Natural killer cell (primary cell): ENCODE measurements at places on chromosomes 4 and X. TPM values are rescaled to one million over a fixed set of nuclear protein-coding genes. Genes with fewer than 3 reads are reported as not detected.

Gene AMBN
- total RNA-seq, result not detected

Gene TRPC3
- total RNA-seq, result 0.49 TPM

Gene NEK1
- total RNA-seq, result 16.4 TPM

Gene IGBP1
- total RNA-seq, result 39.4 TPM

Gene LPAR4
- not detected for total RNA-seq

Gene PARM1
- total RNA-seq, result 0.14 TPM

Gene SOX3
- not detected for total RNA-seq

Gene PPBP
- 56.9 TPM for total RNA-seq

Gene CT45A6
- not detected for total RNA-seq

Gene ARHGEF9
- 52.3 TPM for total RNA-seq

Gene INTU
- total RNA-seq, result 0.08 TPM

Gene XK
- total RNA-seq, result 0.56 TPM

DNA sequence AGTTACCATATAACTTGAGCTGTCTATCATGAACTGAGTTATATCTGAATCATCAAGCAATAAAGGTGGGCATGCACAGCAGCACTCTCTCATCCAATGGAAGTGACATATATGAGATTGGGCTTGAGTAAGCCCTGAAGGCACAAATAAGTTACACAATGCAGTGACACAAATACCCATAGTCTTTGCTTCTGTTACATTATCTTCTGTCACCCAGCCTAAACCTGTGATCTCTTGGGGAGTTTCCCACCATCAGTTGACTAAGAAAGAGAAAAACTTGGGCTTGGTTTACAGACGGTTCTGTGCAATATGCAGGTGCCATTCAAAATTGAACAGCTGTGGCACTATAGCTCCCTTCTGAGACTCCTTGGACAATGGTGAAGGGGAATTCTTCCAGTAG, 138.8 kb upstream of the IL15 start:
- no peak for DNase-seq

DNA sequence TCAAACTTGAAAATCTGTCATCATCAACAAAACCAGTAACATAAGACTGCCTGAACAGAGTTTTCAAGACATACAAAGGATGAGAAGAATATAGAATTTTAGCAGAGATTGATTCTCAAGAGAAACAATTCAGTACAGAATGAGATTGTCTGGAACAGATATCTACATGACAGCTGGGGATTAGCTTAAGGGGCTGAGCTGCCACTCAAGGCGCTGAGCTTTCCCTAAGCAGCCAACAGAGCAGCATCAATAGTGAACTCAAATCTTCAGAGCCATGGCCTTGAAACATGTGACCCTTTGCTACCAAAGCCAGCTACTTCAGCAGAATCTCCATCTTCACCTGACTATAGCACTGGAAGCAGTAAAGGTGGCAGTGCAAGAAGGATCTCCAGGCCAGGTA, 24.3 kb upstream of the PCDH10 start:
- no peak for DNase-seq

DNA sequence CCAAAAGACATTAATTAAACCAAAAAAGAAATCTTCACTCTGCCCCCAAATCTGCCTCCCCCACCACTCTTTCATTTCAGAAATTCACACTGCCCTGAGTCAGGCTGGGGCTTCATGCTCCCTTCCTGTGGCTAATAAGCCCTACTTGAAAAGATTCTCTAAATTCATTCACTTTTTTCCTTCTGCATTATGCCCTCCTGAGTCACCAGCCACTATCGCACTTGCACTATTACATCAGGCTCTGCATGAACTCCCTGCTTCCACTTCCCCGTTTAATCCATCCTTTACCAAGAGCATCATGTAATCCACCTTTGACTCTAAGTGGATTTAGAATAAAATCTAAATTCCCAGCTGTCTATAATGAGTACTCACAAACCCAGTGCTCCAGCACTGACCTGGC, 295.4 kb upstream of the KLF3 start:
- DNase-seq, result no peak

DNA sequence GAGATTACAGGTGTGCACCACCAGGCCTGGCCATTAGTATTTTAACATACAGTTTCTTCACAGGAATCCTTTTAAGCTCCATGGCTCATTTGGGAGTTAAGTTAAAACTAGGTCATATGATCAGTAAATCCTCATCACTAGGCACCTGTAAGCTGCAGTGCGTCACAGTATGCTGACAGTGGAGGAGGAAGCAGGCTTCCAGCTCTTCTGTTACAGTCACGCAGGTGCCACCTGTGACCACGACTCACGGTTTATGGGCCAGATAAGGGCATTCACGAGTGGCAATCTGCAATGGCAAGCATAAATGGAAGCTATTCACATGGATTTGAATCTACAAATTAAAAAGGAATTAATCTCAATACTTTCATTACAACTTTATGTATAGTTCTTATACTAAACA, 129.4 kb upstream of the BCOR start:
- DNase-seq, result no peak

DNA sequence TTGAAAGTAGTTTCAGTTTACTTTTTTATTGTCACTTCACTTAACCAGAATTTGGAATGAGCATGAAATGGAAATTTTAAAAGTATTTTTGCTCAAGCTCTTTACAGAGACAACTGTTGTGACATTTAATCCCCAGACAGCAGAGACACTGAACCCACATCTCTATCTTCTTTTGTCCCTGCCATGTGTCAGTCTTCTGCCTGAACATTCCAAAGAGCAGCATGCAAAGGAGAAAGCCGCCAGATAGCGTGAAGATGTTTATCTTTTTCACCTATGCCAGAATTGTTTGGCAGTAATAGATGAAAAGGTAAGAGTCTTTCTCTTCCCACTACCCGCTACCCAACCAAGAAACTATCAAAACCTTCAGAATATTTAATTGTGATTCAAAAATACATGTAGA, 46.8 kb downstream of the NDNF start:
- DNase-seq, result no peak

DNA sequence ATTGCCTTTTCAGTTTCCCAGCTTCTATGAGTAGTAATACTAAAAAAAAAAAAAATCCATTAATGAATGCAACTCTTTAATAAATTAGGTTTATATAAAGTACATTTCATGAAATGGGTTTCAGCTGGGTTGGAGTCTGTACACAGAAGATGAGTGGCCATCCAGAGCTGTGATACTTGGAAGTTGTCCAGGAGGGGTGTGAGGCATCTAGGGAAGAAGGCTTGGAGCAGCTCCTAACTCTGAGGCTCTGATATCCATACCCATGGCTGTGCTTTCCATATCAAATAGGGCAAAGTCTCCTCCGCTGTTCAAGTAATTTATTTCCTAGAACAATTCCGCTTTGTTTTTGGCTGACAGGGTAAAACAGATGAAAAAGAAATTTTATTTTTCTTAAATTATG, 423.3 kb upstream of the TENM3 start:
- no peak for DNase-seq

GRCh38 chrX:40581336-40581920, 658 bp downstream of the ATP6AP2 start:
- DNase-seq, result no peak

GRCh38 chr4:159105761-159106243, 2.9 kb downstream of the RAPGEF2 start:
- DNase-seq, result no peak

GRCh38 chr4:123939621-123940020, 543.0 kb downstream of the SPRY1 start:
- no peak for DNase-seq

- DNase-seq, result no peak
These were observed 952.9 kb downstream of the FAT4 start for GRCh38 chr4:126267689-126268088.

DNA sequence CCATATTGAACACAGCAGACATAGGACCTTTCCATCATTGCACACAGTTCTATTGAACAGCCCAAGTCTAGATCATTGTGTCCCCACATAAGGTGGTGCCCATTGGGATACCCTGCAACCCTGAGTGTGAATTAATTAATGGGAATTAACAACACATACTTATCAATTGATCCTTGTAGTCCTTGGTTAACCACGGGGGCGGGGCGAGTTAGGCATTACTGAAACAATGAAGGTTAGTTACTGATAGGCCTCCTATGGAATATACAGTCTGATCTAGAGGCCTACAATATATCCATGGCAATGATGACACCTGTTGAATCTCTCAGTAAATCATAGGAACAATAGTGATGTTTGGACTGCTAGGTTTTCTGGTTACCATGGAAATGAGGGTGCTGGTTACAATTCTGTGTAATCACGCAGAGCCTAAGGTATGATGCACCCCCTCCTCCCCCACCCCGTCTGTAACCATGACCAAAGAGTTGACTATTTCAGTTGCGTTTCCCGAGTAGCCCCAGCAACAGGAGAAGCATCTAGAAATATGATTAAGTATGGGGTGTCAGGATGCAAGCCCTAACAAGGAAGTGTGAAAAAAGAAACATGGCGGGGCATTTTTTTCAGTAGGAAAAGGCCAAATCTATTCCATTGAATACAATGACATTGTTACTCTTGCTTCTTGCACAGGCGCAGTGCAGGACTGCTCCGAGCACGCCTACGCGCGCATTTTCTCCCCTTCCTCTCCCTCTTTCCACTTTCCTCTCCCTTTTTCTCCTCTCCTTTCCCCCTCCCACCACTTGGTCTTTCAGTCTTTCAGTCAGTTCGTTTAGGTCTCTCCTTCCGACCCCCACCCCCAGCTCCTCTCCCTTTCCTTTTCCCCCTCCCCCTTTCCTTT, 677 bp upstream of the NONO start:
- no peak for DNase-seq

- no peak for DNase-seq
These were observed 89.3 kb upstream of the NEIL3 start for GRCh38 chr4:177220376-177220775.

DNA sequence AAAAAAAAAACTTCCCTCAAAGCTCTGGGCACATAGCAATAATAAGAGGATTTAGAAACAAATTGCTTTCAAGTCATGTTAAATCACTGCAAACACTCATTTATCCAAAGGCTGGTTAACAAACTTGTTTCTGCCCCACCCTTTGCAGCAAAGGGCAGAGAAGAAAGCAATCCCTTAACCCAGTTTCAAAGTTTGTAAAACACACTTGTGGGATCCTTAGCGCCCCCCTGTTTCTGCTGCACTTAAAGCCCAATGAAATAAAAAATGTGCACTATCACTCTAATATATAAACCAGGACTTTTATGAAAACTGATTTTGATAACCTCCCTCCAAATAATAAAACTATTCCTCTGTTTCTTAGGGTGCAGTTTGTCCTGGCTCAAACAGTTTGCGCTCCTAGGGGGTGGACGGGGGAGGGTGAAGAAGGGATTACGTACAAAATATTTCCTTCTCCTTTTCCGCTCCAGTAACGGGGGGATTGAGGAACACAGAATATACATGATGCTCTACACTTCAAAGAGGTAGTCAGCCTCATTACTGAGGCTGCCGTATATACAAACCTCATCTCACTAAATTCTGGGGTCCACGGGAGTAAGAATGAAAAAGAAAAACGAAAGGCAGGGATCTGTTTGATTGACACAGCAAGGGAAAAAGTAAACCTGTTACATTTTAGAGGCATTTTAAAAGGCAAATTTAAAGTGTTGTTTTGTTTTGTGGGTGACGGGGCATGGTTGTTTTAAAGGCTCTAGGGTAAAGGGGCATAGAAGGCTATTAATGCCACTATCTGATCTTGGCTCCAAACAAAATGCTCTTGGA, 3.1 kb upstream of the PCDH10 start:
- no peak for DNase-seq

DNA sequence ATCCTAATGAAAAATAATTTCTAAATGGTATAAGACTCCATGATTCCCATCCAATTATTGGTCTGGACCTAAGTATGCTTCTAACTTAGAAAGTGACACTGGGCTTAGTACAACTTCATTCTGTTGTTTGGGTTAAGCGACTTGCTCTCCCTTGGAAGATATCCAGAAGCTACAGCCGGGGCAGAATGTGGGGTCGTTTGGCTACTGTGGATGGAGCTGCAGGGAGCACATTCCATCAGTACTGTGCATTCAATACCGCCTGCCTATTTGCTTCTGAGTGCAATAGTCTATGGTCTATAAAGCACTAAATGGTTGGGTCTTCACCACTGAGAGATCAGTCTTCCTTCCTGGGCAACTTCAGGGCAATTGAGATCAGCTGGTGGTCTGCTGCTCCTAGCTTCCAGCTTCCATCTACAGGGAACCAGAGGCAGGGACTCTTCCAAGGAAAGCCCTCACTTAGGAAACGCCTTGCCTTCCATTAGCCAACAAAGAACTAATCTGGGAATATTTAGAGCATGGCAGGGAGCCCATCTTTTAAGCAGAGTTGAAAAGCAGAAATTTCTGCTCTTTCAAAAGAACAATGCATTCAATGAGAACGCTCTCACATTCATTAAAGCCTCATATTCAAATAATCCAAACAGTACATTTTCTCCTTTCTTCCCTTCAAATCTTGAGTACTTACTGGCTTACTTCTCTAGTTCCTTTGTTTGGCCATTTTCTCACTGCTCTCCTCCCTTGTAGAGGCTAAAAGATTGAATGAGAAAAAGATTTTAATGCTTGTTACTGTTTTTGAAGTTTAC, 1049.9 kb upstream of the TENM3 start:
- DNase-seq, result no peak

DNA sequence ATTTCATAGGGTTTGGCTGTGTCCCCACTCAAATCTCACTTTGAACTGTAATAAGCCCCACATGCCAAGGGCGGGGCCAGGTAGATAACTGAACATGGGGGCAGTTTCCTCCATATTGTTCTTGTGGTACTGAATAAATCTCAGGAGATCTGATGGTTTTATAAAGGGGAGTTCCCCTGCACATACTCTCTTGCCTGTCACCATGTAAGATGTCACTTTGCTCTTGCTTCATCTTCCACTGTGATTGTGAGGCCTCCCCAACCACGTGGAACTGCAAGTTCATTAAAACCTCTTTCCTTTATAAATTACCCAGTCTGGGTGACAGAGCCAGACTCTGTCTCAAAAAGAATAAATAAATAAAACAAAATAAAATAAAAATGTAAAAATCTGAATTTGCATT, 95.9 kb downstream of the PDS5A start:
- DNase-seq, result no peak
